CD14-positive monocyte (primary cell): ENCODE measurements at places on chromosomes 5 and 9.

DNA sequence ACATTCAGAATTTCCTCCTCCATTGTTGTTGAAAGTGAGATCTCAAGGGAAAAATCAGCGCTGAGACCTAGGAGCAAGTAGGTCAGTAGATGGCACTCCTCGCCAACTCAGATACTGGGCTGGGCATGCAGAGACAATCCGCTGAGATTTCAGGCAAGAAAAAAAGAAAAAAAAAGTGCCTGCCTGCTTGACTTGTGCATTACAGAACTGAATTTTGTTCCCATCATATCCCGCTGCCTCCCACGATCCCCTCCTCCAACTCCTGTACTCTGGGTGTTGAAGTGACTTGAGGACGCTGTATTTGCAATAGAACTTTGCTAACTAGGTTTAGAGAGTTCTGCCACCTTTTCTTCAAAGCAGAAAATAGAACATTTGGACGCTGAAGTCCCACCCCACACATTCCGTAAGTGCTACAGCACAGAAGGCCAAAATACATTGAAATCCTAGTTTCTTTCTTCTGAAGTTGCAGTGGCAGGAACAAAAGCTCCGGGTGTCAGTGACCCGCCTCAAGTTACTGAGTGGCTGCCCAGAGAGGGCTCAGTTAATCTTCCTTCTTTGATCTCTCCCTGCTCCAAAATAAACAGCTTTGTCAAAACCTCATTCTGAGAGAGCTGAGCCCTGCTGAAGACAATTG, 265.8 kb downstream of the MLLT3 start:
- no peak for DNase-seq

GRCh38 chr9:120562861-120563443, 17.0 kb downstream of the CDK5RAP2 start:
- DNase-seq: no peak

- DNase-seq: no peak
Measured at GRCh38 chr9:107216329-107216728, 66.8 kb upstream of the RAD23B start.

DNA sequence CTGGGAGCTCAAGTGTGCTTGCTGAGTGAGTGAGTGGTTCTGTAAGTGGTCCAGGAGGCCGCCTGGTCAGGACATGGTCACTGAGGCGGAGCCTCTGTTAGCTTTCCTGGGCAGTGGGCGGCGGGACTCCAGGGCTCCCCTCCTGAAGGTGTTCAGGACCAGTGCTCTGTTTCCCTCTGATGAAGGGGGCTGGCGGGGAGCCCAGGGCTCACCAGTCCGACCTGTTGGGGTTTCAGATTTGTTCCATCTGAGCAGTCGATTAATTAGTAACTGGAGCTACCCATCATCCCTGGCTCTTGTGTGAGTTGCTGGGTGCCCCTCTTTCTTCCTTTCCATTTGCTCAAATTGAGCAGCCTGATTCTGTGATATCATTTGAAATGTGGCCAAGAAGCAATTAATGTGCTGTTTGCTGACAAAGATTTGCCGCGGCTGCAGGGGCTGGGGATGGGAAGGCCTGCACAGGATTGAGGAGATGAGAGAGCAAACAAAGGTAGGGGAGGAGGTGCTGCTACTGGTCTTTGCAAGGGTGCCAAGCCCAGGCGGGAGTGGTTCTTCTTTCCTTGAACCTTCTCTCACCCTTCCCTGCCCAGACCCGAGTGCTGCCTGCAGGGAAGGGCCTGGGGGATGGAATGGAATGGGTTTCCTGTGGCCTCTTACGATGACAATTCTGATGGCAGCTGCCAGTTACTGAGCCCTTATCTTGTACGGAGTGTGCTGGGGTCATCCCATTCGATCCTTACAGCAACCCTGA, 92.8 kb upstream of the PITX1 start:
- no peak for DNase-seq

- DNase-seq: no peak
Measured at GRCh38 chr5:34484216-34484920, 171.8 kb upstream of the RAI14 start.

DNA sequence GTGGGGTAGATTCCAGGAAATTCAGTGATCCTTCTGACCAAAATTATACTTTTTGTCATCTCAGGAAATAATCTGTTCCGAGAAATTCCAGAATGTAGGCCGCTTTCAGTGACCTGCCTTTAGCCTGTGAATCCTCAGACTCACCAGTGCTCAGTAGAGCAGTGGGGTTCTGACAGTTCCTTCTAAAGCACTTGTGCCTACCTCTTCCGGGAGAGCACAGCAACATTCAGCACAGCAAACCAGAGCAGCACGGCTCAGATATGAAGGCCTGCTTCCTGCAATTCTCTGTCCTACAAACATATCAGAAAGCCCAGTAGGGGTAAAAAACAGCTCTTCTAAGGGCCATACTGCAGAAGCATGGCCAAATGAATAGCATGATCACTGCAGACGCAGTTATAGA, 15.0 kb downstream of the FANCC start:
- DNase-seq: no peak

DNA sequence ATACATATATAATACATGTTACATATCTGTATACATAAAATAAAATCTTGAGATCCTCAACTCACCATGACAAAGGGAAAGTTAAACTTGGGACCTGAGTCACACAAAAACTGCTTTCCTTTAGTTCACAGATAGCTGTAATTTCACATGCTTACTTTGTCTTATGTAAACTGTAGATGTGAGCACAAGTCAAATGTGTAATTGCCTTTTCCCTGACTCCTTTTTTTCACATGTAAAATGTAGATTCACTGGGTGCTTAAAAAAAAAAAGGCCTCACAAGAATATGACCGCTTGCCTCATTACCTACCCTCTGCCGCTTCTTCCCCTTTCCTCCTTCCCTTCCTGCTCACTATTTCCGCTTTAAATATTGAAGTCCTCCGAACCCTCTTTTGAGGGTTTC, 21.9 kb upstream of the FAM169A start:
- no peak for DNase-seq

- DNase-seq: no peak
Measured at GRCh38 chr9:93143830-93144530, 9.9 kb upstream of the NINJ1 start.
